ENCODE measurements at places on chromosomes 1 and 21. TPM values are rescaled to one million over a fixed set of nuclear protein-coding genes. Genes with fewer than 3 reads are reported as not detected.
A peak's percentile ranks its signal among the peaks of the same experiment; 100 is the strongest.

DNA sequence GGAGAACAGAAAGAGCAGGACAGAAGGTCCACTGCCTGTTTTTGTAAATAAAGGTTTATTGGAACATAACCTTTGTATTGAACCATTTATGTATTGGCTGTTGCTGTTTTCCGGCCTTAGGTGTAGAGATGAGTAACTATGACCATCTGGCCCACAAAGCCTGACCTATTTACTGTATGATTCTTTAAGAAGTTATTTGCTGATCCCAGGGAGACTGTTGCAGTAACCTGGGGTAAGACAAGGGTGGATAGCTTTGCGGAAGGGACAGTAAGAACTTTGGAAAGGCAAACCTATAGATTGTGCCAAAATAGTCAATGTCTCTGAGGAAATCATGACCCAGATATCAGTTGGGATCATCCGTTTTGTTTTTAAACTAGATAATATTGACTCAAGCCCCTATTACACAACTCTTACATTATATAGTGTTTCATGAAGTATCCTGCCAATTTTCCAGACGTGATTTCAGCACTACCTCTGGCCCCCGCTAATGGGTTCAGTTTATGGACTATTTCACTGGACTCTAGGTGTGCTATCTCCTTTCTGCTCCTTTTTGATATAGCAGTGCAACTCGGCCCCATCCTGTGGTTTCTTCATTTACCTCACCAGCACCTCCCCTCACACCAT, 20.8 kb upstream of the TLCD4 start:
- H3K36me3 ChIP-seq: no peaks in the 10 kb centered on the region
- H3K27me3 ChIP-seq: no peaks in the 10 kb centered on the region
- peak overlapping the region; percentile 31 for H3K4me3 ChIP-seq
- peak; percentile 86 for DNase-seq
- peak overlapping the region; percentile 76 for H3K27ac ChIP-seq
- H3K4me1 ChIP-seq: peaks cover 28% of the 10 kb centered on the region

DNA sequence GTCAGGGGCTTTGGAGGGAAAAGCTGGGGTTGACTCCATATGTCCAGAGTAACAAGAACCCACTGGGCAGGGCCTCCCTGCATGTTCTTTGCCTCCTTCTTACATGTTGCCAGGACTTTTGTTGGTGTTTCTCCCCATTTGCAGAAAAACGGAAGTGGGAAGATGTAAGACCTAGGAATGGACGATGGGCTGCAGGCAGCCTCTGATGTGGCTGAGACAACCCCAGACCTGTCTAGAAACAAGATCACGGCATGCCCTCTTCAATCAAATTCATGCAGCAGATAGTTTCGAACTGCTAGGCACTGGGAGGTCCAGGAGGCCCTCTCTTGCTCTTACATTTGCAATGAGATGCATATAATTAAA, 3.4 kb downstream of the FAM43B start:
- no peak for DNase-seq
- H3K4me3 ChIP-seq: no peak overlapping the region
- peaks cover 17% of the 10 kb centered on the region for H3K27me3 ChIP-seq
- H3K27ac ChIP-seq: no peak overlapping the region
- no peaks in the 10 kb centered on the region for H3K4me1 ChIP-seq

The CTPS1 gene
- 63.4 TPM for total RNA-seq

GRCh38 chr1:54413732-54414131, 7.5 kb upstream of the SSBP3 start:
- no peaks in the 10 kb centered on the region for H3K36me3 ChIP-seq
- no peak overlapping the region for H3K27ac ChIP-seq
- H3K4me3 ChIP-seq: no peak overlapping the region
- H3K27me3 ChIP-seq: no peaks in the 10 kb centered on the region
- peaks cover 15% of the 10 kb centered on the region for H3K4me1 ChIP-seq

GRCh38 chr1:63917571-63918417, 144.0 kb downstream of the ROR1 start:
- H3K27ac ChIP-seq: no peak overlapping the region
- no peaks in the 10 kb centered on the region for H3K36me3 ChIP-seq
- H3K27me3 ChIP-seq: no peaks in the 10 kb centered on the region
- H3K4me3 ChIP-seq: no peak overlapping the region

DNA sequence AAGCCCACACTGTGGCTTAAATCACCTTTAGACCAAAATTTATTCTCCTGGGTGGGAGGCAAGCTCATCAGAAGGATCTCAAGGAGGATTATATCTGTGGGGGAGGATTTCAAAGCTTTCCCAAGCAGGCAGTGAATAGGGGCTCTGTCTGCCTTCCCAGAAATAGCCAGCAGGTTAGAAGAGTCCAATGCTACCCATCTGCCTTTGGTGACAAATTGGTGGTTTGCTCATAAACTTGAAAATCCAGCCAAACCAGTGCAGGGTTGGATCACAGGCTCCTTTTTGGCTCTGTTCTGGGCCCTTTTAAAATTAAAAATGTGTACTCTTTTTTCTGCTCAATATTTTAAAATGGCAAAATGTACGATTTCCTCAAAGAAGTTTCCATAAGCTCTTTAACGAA, 118.9 kb upstream of the ZC3H11B start:
- no peaks in the 10 kb centered on the region for H3K36me3 ChIP-seq
- no peaks in the 10 kb centered on the region for H3K27me3 ChIP-seq
- peak overlapping the region; percentile 30 for H3K27ac ChIP-seq
- H3K4me1 ChIP-seq: peaks cover 29% of the 10 kb centered on the region

- H3K27me3 ChIP-seq: no peaks in the 10 kb centered on the region
- H3K4me3 ChIP-seq: no peak overlapping the region
- no peaks in the 10 kb centered on the region for H3K36me3 ChIP-seq
- no peak for DNase-seq
Measured at GRCh38 chr1:31122101-31122735, 56.7 kb upstream of the PUM1 start.

The APOBEC4 gene
- total RNA-seq: not detected

DNA sequence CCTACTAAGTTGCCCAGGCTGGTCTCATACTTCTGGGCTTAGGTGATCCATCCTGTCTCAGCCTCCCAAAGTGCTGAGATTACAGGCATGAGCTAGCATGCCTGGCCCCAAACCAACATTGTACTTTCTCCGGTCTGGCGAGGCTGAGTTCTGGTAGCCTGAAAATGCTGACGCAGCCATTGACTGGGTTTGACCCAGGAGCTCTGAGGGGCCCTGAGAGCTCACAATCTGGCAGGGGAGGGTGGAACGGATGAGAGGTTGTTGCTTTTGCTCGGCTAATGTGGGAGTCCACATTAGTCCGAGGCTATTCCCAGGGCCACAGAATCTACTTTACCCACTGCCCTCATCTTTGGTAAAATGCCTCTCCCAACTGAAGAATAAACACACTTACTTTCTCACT, 35.1 kb upstream of the PARP1 start:
- H3K4me3 ChIP-seq: no peak overlapping the region
- H3K27ac ChIP-seq: no peak overlapping the region
- DNase-seq: no peak
- no peaks in the 10 kb centered on the region for H3K36me3 ChIP-seq

DNA sequence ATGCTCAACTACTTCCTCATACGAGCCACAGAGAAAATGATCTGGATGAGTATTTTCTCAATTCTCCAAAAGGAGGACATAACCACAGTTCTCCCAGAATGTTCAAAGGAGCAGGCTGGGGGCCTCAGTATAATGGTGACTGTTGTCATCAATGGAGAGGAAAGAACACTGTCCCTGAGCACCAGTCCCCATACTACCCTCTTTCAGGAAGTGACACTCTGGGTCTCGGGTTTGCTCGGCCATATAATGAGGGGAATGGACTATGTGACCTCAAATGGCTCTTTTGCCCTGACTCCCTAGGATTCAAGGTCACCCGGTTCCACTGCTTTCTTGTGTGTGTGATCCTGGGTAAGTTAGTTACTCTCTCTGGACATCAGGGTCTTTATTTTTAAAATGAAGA, 22.8 kb downstream of the SLC9A1 start:
- no peaks in the 10 kb centered on the region for H3K27me3 ChIP-seq
- DNase-seq: no peak
- H3K27ac ChIP-seq: no peak overlapping the region

GRCh38 chr1:10242811-10243210, 32.4 kb downstream of the KIF1B start:
- H3K27ac ChIP-seq: no peak overlapping the region
- no peak overlapping the region for H3K4me3 ChIP-seq
- H3K27me3 ChIP-seq: no peaks in the 10 kb centered on the region
- H3K36me3 ChIP-seq: peaks cover 2% of the 10 kb centered on the region
- no peak for DNase-seq
- H3K4me1 ChIP-seq: no peaks in the 10 kb centered on the region

DNA sequence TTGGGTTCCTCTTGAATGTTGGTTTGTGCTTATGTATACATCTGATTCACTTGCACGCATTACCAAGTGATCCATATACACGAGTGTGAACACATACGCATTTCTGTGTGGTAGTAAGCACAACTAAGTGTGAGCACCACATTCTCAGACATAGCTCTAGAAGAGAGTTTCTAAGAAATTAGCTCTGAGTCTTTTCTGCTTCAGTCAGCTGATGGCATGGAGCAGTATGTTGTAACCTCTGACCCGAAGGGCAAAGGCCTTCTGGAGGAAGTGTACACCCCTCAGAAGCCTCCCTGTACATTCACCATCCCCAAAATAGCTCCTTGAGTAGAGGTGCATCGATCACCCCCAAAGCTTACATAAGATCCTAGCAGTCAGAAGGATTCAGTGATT, 183.7 kb downstream of the KIF26B start:
- H3K4me3 ChIP-seq: no peak overlapping the region
- H3K36me3 ChIP-seq: no peaks in the 10 kb centered on the region
- no peak for DNase-seq
- H3K4me1 ChIP-seq: no peaks in the 10 kb centered on the region

- H3K27me3 ChIP-seq: peaks cover 79% of the 10 kb centered on the region
- H3K4me3 ChIP-seq: no peak overlapping the region
- H3K36me3 ChIP-seq: no peaks in the 10 kb centered on the region
- DNase-seq: no peak
- H3K27ac ChIP-seq: no peak overlapping the region
- no peaks in the 10 kb centered on the region for H3K4me1 ChIP-seq
Measured at GRCh38 chr1:90193116-90193515, 198.2 kb downstream of the ZNF326 start.

The ERRFI1 gene
- 218 TPM for total RNA-seq

DNA sequence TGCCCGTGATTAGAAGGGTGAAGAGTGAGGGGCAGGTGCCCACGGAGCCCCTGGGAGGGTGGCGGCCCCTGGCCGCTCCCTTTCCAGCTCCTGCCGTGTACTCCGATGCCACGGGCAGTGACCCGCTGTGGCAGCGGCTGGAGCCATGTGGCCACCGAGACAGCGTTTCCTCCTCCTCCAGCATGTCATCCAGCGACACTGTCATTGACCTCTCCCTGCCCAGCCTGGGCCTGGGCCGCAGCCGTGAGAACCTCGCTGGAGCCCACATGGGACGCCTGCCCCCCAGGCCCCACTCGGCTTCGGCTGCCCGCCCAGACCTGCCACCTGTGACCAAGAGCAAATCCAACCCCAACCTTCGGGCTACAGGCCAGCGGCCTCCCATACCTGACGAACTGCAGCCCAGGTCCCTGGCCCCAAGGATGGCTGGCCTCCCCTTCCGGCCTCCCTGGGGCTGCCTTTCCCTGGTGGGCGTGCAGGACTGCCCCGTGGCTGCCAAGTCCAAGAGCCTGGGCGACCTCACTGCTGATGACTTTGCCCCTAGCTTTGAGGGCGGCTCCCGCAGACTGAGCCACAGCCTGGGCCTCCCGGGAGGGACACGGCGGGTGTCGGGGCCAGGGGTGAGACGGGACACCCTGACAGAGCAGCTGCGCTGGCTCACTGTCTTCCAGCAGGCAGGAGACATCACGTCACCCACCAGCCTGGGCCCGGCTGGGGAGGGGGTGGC, 22.0 kb downstream of the PANK4 start:
- no peak for DNase-seq
- no peak overlapping the region for H3K27ac ChIP-seq
- no peak overlapping the region for H3K4me3 ChIP-seq
- H3K4me1 ChIP-seq: peaks cover 8% of the 10 kb centered on the region
- peaks cover 16% of the 10 kb centered on the region for H3K36me3 ChIP-seq
- no peaks in the 10 kb centered on the region for H3K27me3 ChIP-seq

The CLIC6 gene
- not detected for total RNA-seq

The GNAT2 gene
- 0.69 TPM for total RNA-seq

The PLA2G2C gene
- total RNA-seq: not detected

- no peak overlapping the region for H3K27ac ChIP-seq
- peak; percentile 14 for DNase-seq
- H3K4me1 ChIP-seq: peaks cover 14% of the 10 kb centered on the region
- H3K27me3 ChIP-seq: no peaks in the 10 kb centered on the region
Measured at GRCh38 chr1:42815941-42816584, 859 bp upstream of the ERMAP start.

The LCE1E gene
- not detected for total RNA-seq

DNA sequence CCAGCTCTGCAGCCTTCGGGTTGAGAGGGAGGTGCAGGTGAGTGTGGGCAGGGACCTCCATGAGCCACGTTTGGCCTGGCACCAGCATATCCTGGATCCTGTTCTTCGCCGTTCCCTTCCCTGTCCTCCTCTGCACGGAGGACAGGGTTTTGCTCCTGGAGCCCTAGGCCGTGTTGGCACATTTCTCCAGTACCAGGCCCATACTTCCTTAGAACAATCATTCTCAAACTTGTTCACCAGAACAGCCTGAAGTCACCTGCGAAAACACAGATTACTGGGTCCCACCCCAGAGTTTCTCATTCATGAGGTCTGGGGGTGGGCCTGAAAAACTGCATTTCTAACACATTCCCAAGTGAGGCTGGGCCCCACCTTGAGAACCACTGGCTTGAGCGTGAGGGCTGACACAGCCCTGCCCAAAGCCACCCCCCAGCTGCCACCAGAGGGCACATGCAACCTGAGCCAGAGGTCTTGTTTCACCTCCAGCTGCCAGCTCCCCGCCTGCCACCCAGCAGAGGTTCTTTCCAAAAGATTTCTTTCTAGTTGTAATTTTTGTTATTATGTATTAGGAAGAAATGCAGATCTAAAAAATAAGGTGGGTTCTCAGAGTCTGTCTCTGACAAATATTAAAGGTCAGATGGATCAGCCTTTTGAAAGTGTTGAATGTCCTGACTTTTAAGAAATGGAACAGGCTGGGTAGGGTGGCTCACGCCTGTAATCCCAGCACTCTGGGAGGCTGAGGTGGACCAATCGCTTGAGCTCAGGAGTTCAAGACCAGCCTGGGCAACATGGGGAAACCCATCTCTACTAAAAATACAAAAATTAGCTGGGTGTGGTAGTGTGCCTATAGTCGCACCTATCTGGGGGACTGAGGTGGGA, 39.6 kb upstream of the LDLRAP1 start:
- H3K27me3 ChIP-seq: no peaks in the 10 kb centered on the region
- H3K27ac ChIP-seq: no peak overlapping the region
- H3K4me3 ChIP-seq: no peak overlapping the region
- peak; percentile 62 for DNase-seq
- peaks cover 5% of the 10 kb centered on the region for H3K36me3 ChIP-seq

DNA sequence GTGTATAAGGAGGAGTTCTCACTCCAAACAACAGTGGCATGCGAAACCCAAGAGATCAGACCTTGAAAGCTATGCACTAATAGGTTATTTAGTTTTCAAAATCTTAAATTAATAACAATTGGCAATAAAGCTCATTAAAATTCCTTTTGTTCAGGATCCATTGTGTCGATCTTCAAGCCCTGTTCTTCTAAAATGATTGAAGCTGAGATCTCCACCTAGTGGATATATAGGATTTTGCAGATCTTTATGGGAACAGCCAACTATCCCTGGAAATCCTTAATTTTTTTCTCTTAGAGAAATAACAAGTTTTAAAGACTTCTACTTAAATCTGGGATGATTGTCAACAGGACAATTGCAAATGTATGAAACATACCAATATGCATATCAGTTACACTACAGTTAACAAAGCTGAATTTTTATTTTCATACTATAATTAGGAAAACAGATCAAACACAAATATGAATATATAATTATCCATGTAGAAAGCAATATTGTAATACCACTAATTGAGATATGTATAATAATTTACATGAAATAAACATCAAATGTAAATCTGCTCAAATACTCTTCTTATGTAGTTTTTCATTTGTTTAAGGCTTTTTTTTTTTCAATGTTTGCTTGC, 43.3 kb downstream of the LRRC53 start:
- peak; percentile 76 for DNase-seq
- H3K27me3 ChIP-seq: peaks cover 37% of the 10 kb centered on the region
- no peaks in the 10 kb centered on the region for H3K36me3 ChIP-seq
- no peak overlapping the region for H3K27ac ChIP-seq
